ENCODE measurements at places on chromosomes 13 and 19.

GRCh38 chr13:55660851-55661250 lies 1479.9 kb upstream of the PRR20A start:
- no peak for DNase-seq

- no peak for DNase-seq
These were observed 6.2 kb downstream of the C2CD4C start for GRCh38 chr19:402786-403185.

- DNase-seq, result no peak
These were observed 264.0 kb downstream of the TBC1D4 start for GRCh38 chr13:75217949-75218348.

GRCh38 chr19:32178401-32178800 lies 167.0 kb upstream of the ZNF507 start:
- DNase-seq, result no peak

GRCh38 chr19:44816301-44816700 lies 7.4 kb downstream of the BCAM start:
- DNase-seq, result no peak

GRCh38 chr19:10744253-10744798 lies 26.4 kb downstream of the DNM2 start:
- no peak for DNase-seq

GRCh38 chr13:37065890-37066526 lies 6.5 kb upstream of the SUPT20H start:
- DNase-seq, result no peak

GRCh38 chr13:78750735-78751134 lies 91.8 kb upstream of the OBI1 start:
- DNase-seq, result no peak

- no peak for DNase-seq
These were observed 19.2 kb upstream of the ZC3H13 start for GRCh38 chr13:46071590-46072249.

DNA sequence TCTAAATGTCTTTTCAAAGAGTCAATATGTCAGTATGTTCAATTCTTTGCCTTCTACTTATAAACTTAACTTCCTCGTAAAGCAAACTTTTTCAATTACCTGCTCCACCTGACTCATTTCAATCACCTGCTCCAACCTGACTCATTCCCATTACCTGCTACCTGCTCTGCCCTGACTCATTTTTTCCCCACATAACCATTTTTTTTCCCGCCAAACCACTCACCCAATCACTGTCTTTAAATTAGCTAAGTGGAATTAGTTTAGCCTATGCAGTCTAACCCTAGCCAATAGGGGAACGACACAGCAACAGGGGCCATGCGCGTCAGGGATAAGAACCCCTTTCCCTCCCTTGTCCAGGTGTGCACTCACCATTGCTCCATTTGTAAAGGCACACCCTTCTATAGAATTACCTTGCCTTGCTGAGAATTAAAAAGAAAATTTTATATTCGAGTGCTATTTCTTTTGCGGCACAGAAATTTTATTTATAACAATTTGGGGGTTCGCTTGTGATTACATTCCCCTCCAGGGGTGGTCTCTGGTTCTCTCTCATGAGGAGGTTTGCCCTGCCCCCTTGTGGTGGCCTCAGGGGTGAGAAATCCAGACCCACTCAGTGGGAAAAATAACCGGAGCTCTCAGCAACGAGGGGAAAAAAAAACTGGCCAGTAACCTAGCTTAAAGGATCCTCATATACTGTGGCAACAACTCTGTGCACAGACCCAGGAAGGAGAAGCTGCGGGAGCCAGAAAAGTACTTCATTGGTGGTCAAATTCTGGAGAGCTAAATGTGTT lies 193.1 kb downstream of the ZNF486 start:
- DNase-seq, result no peak

DNA sequence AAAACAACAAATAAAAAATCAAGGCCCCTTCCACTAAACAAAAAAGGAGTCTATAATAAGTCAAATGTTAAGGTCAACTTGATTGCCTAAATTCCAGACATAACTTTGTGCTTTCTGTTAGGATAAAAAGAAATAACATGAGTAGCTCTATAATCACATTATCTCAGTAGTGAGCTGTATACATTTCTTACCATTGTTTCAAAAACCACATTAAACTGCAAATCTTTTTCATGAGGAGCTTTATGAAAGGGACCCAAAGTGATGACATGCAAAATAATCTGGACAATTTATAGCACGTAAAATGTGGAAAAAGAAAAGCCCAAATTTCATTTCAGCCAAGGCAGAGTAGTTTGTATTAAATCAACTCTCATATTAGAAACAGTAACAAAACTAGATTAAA lies 269.2 kb downstream of the KLF12 start:
- no peak for DNase-seq

GRCh38 chr13:42649141-42649540 lies 75.2 kb downstream of the TNFSF11 start:
- DNase-seq, result no peak

DNA sequence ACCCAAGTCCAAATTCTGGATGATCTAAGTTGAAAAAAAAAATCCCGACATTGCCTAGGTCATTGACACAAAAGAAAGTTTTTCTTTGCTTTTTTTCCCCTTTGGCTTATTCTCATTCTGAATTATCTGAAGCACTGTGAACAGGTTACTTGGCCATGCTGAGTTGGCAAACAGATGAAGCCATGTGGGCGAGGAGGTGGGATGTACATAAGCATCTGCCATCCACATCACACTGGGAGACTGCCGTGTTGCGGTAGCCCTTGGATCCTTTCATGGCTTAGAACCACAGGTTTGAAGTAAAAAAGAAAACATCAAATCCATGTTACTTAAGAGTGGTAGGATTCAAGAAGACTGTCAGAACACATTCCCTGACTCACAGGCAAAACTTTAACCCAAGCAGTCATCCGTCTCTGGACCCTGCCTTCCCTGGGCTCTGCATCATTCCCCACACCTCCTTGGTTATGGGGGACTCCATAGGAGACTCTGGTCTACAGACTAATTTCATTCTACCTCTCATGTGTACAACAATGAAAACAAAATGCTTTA lies 242.5 kb upstream of the SERP2 start:
- DNase-seq, result no peak

DNA sequence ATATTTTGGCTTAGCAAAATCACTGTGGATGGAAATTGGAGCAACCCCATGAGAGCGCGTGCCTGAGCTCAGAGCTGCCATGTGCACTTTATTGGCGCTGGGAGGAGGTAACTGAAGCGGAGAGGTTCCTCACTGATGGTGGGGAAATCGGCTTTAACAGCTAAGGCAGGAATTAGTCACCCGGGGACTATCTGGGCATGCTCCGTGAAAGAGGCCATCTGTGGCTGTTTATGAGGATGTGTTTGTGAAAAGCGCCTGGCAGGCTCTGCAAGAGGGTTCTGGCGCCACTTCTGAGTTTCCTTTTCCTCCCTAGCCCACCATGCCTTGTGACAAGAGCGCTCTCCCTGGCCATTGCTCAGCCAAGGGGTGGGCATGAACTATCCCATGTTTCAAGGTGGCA lies 815.6 kb downstream of the UQCRFS1 start:
- no peak for DNase-seq

DNA sequence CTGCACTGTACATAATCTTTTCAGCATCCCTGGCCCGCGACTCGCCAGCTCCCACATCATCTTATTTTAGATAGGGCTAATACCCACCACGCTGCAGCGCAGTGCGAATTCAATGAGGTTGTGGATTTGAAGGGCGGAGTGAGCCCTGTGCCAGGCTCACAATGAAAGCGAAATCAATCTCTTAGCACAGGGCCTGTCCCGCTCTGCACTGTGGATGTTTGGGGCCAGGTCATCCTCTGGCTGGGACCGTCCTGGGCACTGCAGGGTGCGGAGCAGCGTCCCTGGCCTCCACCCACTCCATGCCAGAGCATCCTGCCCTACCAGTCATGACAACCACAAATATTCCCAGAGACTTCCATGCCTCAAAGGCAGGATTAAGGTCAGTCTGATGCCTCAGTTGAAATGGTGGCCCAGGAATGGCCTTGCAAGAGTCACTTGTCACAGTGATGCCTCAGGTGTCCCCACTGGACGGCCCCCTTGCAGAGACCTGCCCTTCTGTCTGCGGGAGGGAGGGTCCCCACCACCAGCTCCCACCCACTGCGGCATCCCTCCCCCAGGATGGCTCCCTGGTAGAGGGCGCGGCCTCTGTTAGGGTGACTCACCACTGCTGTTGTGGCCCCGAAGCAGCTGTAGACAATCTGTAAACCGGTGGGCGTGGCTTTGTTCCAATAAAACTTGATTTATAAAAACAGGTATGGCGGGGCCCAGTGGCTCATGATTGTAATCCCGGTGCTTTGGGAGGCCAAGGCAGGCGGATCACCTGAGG lies 5.6 kb downstream of the UHRF1 start:
- no peak for DNase-seq

GRCh38 chr13:33249066-33249465 lies 36.5 kb downstream of the STARD13 start:
- DNase-seq, result no peak

GRCh38 chr19:13463296-13463695 lies 43.0 kb downstream of the CACNA1A start:
- peak; percentile 29 for DNase-seq

- no peak for DNase-seq
These were observed 1.1 kb upstream of the MBNL2 start for GRCh38 chr13:97221046-97221445.

DNA sequence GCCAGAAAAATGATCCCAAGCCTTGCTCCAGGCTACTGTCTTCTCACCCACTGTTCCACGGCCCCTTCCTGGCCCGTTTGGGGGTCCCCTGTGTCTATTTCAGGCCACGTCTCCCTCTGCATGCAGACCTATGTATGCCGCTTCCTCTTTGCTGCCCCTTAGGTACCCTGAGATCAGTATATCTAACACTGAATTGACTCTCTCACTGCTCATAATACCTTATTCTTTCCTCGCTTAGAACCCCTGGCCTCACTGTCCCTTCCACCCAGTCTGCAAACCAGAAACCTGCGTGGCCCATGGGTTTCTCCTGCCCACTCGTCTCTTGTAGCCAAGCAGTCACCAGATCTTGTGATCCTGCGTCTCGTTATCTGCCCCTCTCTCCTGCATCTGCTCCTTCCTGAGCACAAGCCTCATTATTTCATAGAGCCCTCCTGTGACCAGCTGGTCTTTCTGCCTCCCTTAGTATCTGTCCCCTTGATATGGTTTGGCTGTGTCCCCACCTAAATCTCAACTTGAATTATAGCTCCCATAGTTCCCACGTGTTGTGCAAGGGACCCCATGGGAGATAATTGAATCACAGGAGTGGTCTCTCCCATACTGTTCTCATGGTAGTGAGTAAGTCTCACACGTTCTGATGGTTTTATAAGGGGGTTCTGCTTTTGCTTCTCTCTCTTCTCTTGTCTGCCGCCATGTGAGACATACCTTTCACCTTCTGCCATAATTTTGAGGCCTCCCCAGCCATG lies 109.0 kb upstream of the RNF113B start:
- DNase-seq, result no peak

- DNase-seq, result no peak
These were observed 113.3 kb downstream of the RAB20 start for GRCh38 chr13:110448230-110448629.

- no peak for DNase-seq
These were observed 7.0 kb upstream of the TLE6 start for GRCh38 chr19:2970201-2970835.
